Melanocyte of skin (primary cell): ENCODE measurements at places on chromosomes 2 and 18. TPM values are rescaled to one million over a fixed set of nuclear protein-coding genes. Genes with fewer than 3 reads are reported as not detected.

SPHKAP gene
- not detected in 2 replicates for total RNA-seq

SERPINB10 gene
- total RNA-seq: not detected in 2 replicates

ZSCAN30 gene
- total RNA-seq: 16.0 and 18.2 TPM in 2 replicates

OSBPL6 gene
- total RNA-seq: 6.3 and 9.3 TPM in 2 replicates

UBXN2A gene
- 12.0 and 24.1 TPM in 2 replicates for total RNA-seq

MRPS5 gene
- 57.9 and 63.5 TPM in 2 replicates for total RNA-seq

CRACDL gene
- total RNA-seq: not detected in 2 replicates

TRABD2A gene
- 2.4 and 3.6 TPM in 2 replicates for total RNA-seq

ABHD1 gene
- total RNA-seq: not detected in 2 replicates

ACTG2 gene
- total RNA-seq: 1.2 and 4.7 TPM in 2 replicates

CNGA3 gene
- not detected in 2 replicates for total RNA-seq

AMER3 gene
- total RNA-seq: not detected in 2 replicates
